ENCODE measurements at places on chromosomes 16 and 17. TPM values are rescaled to one million over a fixed set of nuclear protein-coding genes. Genes with fewer than 3 reads are reported as not detected.
A peak's percentile ranks its signal among the peaks of the same experiment; 100 is the strongest.

SOST gene
- not detected for total RNA-seq

C16orf74 gene
- total RNA-seq: 84.9 TPM

NPIPB6 gene
- not detected for total RNA-seq

CIITA gene
- not detected for total RNA-seq

DNA sequence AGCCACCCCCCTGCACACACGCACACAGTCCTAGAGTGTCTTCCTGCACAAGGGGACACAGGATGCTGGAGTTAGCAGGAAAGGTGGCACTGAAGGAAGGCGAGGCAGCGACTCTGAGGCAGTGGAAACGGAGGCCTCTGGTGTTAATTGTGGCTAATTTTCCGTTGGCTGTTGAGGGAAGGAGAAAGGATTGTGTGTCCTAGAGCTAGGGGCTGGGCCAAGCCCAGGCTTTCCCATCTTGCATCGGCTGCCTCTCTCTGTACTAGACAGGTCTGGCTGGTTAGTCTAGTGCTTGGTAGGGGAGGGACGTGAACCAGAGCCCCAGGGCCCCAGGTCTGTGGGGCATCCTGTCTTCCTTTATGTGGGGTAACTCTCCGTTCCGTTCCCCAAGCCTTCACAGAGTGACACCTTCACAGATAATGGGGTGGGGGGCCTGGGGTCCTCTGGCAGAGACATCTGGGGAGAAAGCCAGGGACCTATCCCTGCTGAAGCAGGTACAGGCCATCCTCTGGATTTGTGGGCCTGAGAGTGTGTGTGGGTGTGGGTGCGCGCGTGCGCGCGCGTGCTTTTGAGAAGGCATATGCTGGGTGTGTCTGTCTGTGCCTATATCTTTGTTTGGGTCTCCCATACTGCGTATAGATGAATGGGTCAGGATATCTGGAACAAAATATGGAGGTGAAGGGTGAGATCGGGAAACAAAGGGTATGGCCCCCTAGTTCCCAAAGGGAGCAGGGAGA, at the start of gene CHD3:
Gene CHD3, plus strand, starts transcription at position 606 of the 737 bp plus-strand sequence. CDS start 212 bp downstream, outside the sequence.
- DNase-seq: peak; percentile 60

DNA sequence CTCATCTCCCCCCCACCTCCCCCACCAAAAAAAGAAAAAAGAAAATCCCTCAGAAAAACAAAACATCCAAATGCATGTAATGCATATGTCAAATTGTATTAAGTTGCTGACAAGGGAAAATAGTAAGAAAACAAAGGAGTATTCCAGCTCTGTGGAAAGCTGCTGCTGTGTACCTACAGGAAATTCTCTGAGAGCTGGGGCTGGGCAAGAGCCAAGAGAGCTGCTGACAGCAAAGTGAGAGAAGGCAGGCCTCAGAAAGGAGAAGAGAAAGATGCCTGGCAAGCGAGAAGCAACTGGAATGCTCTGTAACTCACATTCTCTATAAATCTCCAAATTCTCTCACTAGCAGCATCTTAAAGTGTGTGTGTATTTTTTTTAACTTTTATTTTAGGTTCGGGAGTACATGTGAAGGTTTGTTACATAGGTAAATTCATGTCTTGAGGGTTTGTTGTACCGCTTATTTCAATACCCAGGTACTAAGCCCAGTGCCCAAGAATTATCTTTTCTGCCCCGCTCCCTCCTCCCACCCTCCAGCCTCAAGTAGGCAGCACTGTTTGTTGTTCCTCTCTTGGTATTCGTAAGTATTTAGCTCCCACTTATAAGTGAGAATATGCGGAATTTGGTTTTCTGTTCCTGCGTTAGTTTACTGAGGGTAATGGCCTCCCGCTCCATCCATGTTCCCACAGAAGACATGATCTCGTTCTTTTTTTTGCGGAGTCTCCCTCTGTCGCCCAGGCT, 24.4 kb downstream of the CNTROB start:
- no peak for DNase-seq

DNA sequence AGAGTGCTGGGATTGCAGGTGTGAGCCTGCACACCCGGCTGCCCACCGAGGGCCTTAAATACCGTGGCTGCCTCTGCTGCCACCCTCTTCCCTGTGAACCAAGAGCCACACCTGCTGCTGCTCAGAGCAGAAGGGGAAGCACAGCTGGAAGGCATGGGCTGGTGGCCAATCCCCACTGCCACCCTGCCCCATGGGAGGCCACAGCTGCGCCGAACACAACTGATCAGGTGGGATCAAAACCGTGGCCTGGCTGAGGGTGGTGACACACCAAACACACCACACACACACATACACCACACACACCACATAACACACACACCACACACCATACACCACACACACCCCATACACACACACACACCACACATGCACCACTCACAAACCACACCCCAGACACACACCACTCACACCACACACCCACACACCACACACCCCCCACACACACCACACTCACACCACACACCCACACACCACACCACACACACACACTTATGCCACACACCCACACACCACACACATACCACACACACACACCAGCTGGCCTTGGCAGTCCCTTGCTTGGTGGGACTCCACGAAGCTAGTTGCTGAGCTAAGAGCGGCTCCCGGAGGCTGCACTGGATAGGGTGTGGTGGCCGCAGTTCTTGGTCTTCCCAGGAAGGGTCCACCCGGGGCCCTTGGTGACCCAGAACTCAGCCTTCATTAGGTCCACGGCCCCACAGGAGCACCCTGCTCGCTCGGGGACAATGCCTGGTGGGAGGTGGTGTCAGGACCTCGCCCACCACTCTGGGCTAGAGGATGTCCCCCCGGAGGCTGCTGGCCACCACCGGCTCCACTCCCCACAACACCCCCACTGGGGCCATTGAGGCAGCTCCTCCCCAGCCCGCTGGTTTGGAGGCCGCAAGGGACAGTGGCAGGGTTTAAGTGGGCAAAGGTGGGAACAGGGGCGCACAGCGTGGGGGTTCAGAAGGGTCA, 14.9 kb downstream of the CEP131 start:
- no peak for DNase-seq

DNA sequence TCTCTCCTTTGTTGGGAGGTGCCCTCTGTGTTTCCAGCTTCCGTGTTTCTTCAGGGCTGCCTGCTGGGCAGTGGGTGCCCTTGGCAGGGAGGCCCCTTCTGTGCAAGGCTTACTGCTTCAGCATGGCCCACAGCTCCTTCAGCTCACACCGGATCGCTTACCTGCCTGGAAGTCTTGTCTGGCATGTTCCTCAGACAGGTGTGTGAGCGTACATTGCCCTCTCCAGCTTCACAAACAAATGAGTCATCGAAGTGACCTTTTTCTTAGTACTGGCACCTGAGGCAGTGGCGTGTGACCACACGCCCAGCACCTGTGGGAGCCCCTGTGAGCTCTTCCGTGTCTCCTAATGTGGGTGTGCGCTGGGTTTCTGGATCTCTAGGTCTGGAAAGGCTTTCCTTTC, 3.5 kb downstream of the RAB40C start:
- DNase-seq: peak; percentile 91
